ENCODE measurements at places on chromosomes 4 and X. TPM values are rescaled to one million over a fixed set of nuclear protein-coding genes. Genes with fewer than 3 reads are reported as not detected.

FHIP1A gene
- 0.83 TPM for total RNA-seq

DUSP9 gene
- not detected for total RNA-seq

WDR19 gene
- 21.0 TPM for total RNA-seq

PAGE1 gene
- not detected for total RNA-seq

FRMD7 gene
- not detected for total RNA-seq

NLGN4X gene
- total RNA-seq = not detected

UGT2B11 gene
- not detected for total RNA-seq

DNA sequence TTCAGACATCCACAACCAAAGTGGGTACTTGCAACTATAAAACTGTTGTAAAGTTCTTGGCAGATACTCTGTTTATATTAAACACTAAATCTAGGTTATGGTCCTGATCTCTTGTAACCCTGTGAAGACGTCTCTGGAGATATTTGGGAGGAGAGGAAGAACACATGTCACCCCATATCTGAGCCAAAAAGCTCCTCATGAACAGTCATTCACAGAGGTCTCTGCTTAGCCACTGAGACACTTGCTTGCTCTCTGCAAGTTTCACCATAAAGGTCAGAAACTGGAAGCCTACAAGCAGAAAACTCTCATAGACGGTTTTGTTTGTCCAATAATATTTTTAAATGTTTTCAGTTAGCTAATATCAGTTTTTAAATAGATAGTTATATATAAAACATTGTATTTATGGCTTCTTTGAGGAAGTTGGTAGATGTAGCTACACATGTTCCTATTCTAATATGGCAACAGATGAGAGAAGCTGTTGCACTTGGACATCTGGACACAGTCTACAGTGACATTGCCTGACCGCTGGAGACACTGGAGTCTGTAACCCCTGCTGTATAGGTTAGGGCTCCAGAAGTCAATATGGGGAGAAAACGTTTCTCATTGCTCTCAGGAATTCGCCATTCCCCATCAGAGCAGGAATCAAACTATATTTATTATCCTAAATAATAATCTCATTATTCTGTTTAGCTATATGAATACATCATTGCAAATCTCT lies 73.6 kb downstream of the C4orf46 start:
- H3K36me3 ChIP-seq = no peaks in the 10 kb centered on the region
- DNase-seq = no peak
- no peak overlapping the region for H3K27ac ChIP-seq
- no peak overlapping the region for H3K4me3 ChIP-seq

DNA sequence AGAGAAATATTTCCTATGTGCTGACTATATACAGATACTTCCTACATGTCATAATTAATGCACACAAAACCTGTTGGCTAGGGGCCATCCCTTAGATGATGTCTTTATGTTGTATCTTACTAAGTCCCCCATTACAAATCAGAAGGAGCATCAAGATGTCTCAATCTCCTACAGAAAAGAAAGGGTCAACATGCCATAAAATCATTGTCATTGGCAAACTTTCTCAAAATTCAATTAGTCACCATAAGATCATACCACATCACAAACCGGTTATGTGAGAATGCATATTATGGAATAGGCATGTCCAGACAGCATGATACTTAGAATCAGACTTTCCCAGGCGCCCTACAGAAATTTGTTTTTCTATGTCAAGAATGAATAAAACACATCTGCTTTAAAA lies 175.2 kb upstream of the TET2 start:
- H3K36me3 ChIP-seq = peaks cover 26% of the 10 kb centered on the region
- H3K27me3 ChIP-seq = no peaks in the 10 kb centered on the region
- DNase-seq = no peak
- no peak overlapping the region for H3K27ac ChIP-seq
- no peak overlapping the region for H3K4me3 ChIP-seq

- H3K36me3 ChIP-seq = peaks cover 11% of the 10 kb centered on the region
- no peak overlapping the region for H3K4me3 ChIP-seq
Measured at GRCh38 chr4:38060829-38061431, 100.7 kb downstream of the PTTG2 start.

GRCh38 chr4:23877758-23878229 lies 12.1 kb downstream of the PPARGC1A start:
- H3K4me3 ChIP-seq = no peak overlapping the region
- H3K27me3 ChIP-seq = no peaks in the 10 kb centered on the region
- no peak for DNase-seq

DNA sequence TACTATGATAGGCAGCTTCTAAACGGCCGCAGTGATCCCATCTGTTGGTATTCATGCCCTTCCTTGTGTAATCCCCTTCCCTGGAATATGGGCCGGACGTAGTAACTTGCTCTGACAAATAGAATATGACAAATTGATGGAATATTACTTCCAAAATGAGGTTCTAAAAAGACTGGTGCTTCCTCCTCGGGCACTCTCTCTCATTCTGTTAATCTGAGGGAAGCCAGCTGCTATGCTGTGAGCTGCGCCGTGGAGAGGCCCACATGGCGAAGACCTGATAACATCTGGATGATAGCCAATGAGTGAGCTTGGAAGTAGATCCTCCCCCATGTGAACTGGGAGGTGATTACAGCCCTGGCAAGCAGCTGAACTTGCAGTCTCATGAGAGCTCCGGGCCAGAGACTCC lies 27.2 kb upstream of the SLC25A4 start:
- H3K27me3 ChIP-seq = peaks cover 25% of the 10 kb centered on the region
- no peak overlapping the region for H3K4me3 ChIP-seq
- no peaks in the 10 kb centered on the region for H3K36me3 ChIP-seq
- H3K27ac ChIP-seq = no peak overlapping the region
- DNase-seq = no peak
- no peaks in the 10 kb centered on the region for H3K4me1 ChIP-seq

DNA sequence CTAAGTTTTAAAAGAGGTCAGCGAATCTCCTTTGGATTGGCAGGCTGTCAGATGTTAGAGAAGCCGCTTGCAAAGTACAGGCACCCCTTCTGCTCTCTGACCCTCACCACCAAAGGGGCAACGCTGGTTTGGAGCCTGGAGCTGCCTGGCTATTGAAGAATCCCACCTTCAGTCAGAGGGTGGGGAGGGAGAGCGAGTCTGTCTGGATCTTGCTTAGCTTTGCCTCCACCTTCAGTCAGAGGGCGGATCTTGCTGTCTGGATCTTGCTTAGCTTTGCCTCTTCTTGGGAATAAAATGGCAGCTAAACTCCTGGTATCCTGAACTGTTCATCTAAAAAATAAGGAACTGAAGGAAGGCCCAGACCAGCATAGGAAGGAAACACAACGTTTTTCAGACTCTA lies 7.3 kb downstream of the CCDC110 start:
- no peak overlapping the region for H3K4me3 ChIP-seq
- no peaks in the 10 kb centered on the region for H3K4me1 ChIP-seq
- H3K36me3 ChIP-seq = no peaks in the 10 kb centered on the region
- no peak overlapping the region for H3K27ac ChIP-seq

GRCh38 chr4:155506745-155507144 lies 130.0 kb upstream of the MAP9 start:
- H3K27me3 ChIP-seq = no peaks in the 10 kb centered on the region
- DNase-seq = no peak
- peaks cover 1% of the 10 kb centered on the region for H3K4me1 ChIP-seq
- H3K4me3 ChIP-seq = no peak overlapping the region
- no peak overlapping the region for H3K27ac ChIP-seq

DNA sequence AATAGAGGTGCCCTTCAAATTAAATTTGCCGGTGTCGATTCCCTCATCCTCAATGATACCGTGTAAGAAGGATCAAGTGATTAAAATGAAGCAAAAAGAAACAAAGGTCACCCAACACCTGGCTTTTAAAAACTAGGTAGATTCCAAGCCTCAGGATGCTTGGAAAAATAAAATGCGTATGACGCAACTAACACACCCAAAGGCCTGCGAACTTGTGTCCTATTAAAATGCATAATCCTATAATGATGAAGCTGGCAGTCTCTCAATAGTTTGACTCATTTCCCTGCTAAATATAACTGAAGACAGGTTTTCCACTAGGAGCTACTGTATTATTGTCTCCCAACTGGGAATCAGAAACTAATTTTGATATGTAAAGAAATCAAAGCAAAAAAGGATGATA lies 263.2 kb downstream of the DHX15 start:
- no peak overlapping the region for H3K4me3 ChIP-seq
- H3K27ac ChIP-seq = no peak overlapping the region
- peaks cover 5% of the 10 kb centered on the region for H3K27me3 ChIP-seq
- no peak for DNase-seq
- no peaks in the 10 kb centered on the region for H3K36me3 ChIP-seq

- H3K4me1 ChIP-seq = peaks cover 17% of the 10 kb centered on the region
- DNase-seq = no peak
- no peaks in the 10 kb centered on the region for H3K27me3 ChIP-seq
- no peaks in the 10 kb centered on the region for H3K36me3 ChIP-seq
- H3K4me3 ChIP-seq = no peak overlapping the region
- H3K27ac ChIP-seq = no peak overlapping the region
Measured at GRCh38 chrX:39203427-39203826, 402.2 kb downstream of the MID1IP1 start.

- DNase-seq = no peak
- H3K36me3 ChIP-seq = no peaks in the 10 kb centered on the region
- H3K4me1 ChIP-seq = no peaks in the 10 kb centered on the region
- H3K27me3 ChIP-seq = no peaks in the 10 kb centered on the region
- no peak overlapping the region for H3K27ac ChIP-seq
- no peak overlapping the region for H3K4me3 ChIP-seq
Measured at GRCh38 chr4:90209922-90210321, 82.7 kb downstream of the CCSER1 start.

DNA sequence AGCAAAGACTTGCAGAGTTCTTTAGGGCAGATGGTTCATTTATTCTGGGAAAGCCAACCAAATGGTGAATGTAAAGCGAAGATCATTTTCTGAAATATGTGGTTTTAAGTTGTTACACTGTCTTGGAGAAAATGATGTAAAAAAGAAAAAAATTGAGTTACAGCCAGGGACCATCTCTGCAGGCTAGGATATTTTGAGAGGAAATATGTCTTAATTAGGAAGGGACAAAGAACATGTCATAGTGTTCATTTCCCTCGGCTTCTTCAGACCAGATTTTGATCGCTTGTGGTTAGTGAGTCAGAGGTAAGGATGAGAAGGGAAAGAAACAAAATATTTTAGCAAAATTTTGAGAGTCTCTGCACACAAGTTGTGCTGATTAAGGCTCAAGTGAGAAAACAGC lies 59.0 kb upstream of the C1QTNF7 start:
- H3K36me3 ChIP-seq = no peaks in the 10 kb centered on the region
- peaks cover 12% of the 10 kb centered on the region for H3K4me1 ChIP-seq
- peaks cover 2% of the 10 kb centered on the region for H3K27me3 ChIP-seq
- H3K4me3 ChIP-seq = no peak overlapping the region

DNA sequence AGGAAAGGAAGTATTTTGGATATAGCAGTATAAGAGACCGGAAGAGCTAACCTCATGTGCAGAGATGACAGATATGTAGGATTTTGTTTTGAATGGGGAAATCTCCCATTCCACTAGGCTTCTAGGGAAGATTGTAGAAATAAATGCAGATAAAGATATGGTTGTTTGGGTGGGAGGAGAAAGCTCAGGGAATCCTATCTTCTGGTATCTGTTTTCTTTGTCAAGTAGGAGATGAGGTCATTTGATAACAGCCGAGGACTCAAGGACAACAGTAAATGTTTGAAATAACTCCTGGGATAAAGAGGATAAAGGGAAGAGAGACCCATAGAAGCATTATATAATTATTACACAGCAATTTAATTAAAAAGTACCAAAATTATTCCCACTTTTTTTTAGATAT lies 24.7 kb upstream of the ZMAT1 start:
- H3K4me3 ChIP-seq = no peak overlapping the region
- H3K4me1 ChIP-seq = peaks cover 4% of the 10 kb centered on the region
- H3K27me3 ChIP-seq = peaks cover 8% of the 10 kb centered on the region

GRCh38 chr4:76307660-76308014 lies 1.1 kb downstream of the STBD1 start:
- H3K4me1 ChIP-seq = peaks cover 25% of the 10 kb centered on the region
- peaks cover 44% of the 10 kb centered on the region for H3K27me3 ChIP-seq

- no peak overlapping the region for H3K4me3 ChIP-seq
- no peak for DNase-seq
- H3K27me3 ChIP-seq = no peaks in the 10 kb centered on the region
Measured at GRCh38 chrX:118526149-118526548, 30.5 kb downstream of the DOCK11 start.

DNA sequence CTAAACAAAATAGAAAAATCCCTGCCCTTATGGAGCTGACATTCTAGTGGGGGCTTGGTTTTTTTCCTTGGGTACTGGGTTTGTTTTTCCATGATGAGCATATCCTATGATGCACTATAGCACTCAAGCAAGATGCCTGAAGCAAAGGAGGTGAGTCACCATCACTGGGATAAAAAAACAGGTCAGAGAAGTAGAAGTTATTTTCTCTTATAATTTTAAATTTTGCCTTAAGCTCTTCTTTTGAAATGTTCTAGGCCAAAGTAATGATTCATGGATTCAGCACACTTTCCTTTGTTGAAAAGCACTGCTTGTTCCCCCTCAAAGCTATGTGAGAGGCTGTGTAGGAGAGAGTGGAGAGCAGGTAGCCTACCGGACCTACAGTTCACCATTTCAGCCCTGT lies 15.2 kb upstream of the CXCL2 start:
- no peak overlapping the region for H3K27ac ChIP-seq
- H3K27me3 ChIP-seq = no peaks in the 10 kb centered on the region
- H3K4me3 ChIP-seq = no peak overlapping the region
- H3K36me3 ChIP-seq = no peaks in the 10 kb centered on the region
- H3K4me1 ChIP-seq = no peaks in the 10 kb centered on the region

- no peak overlapping the region for H3K4me3 ChIP-seq
- peaks cover 2% of the 10 kb centered on the region for H3K4me1 ChIP-seq
- DNase-seq = no peak
- H3K27me3 ChIP-seq = no peaks in the 10 kb centered on the region
- H3K36me3 ChIP-seq = peaks cover 2% of the 10 kb centered on the region
Measured at GRCh38 chrX:42577936-42578470, 200.0 kb downstream of the PPP1R2C start.

GRCh38 chr4:73541251-73541650 lies 59.7 kb downstream of the AFM start:
- H3K36me3 ChIP-seq = no peaks in the 10 kb centered on the region
- no peaks in the 10 kb centered on the region for H3K4me1 ChIP-seq
- DNase-seq = no peak
- no peak overlapping the region for H3K4me3 ChIP-seq
- no peaks in the 10 kb centered on the region for H3K27me3 ChIP-seq
